ENCODE measurements at places on chromosomes 11 and 22.

DNA sequence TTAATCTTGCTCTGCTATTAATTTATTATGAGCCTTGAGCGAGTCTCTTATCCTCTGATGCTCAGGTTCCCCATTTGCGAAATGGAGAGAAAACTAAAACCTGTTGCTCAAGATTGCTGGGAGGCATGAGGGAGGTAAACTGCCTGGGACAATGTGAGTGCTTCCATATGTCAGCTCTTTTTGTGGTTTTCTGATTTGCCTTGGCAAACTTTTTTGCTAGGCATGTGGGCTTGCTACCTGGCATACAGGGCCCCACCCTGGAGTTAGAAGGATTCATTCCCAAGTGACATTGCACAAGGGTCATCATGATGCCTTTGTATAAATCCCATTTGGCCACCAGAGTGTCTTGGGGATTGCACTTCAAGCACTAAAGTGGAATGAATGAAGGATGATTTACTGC is 22.4 kb downstream of the TSPAN18 start:
- no peak for DNase-seq

DNA sequence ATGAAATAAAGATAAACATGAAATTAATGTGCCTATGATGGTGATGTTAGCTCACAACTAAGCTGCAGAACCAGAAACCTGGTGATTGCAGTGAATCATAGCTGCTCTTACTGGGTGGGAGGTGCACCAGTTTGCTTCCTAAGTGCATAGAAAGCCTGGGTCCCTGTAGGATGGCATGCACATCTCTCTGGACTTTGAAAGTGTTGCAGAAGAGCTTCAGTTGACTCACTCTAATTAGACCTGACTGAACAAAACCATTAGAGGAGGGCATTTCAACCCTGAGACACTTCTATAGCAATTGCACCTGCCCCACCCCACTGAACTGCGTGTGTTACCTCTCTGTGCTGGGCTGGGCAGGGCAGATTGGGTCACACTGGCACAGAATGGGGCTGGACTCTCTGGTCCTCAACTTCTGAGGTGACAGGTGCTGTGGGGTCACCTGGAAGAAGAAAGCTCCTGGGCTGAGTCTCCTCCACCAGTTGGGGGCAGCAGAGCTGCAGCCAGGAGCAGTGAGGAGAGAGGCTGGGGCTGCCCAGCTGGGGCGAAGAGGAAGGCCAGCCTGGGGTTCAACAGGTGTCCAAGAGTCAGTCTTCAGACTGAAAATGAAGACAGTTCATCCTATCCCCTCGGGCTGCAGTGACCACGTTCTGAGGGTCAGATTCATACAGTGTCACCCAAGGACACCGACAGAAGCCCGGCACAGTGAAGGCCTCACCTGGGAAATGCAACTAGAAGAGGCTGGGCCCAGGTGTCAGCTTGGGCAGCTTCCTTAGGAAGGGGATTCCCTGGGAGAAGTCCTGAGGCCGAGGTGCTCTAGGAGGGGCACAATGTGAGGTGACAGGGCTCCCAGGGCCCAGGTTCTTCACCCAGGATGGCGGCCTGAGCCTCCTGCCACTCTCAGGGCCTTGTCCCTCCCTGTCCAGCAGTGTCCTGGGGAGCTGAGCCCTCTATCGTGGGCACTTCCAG is 58.1 kb downstream of the GGTLC2 start:
- no peak for DNase-seq

DNA sequence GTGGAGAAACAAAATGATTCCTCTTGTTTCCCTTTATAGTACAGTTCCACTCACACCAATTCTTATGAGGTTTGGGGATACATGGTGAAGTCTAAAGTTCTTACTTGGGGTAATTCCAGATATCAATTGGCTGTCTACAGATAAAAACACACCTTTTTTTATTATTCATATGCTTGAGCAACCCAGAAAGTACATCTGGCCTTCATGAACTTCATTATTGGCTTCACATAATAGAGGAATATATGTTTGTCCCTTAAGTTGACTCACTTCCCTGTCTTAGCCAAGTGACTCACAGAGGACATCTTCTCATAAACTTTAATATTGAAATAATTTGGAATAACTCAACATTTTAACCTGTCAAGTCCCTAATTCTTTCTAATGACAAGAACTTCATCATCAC is 36.3 kb upstream of the SOX6 start:
- no peak for DNase-seq

- DNase-seq, result no peak
These were observed 22.3 kb upstream of the MMP20 start for GRCh38 chr11:102647430-102647829.

DNA sequence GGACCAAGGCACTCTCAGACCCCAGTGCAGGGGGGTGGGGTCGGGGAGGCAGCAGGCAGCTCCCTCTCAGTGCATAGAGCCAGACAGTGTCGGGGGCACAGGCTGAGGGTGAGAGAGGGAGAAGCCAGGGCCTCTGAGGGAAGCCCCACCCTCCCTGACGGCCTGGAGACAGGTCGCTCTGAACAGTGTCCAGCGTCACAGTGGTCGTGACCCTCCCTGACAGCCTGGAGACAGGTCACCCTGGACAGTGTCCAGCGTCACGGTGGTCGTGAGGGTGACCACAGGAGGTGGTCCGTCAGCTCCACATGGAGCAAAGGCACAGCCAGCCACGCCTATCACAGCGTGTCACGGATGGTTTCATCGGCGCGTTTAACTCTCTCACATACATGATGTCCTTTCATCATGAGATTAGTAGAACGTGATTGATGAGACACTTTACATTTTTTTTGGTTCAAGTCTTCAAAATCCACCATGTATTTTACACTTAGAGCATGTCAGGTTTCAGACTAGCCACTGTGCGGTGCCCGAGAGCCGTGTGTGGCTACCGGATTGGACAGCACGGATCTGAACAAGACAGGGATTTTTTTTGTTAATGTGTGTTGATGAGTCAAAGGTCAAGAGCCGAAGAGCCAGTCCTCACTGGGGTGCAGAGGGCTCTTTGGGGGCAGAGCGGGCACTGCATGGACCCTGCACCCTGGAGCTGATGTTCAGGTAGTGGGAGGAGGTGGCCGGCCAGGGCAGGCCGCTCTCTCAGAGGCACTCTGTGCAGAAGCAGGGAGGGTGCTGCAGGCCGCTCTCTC is 23.9 kb upstream of the PANX2 start:
- no peak for DNase-seq

GRCh38 chr11:94150056-94150455 is 21.4 kb downstream of the PANX1 start:
- no peak for DNase-seq

DNA sequence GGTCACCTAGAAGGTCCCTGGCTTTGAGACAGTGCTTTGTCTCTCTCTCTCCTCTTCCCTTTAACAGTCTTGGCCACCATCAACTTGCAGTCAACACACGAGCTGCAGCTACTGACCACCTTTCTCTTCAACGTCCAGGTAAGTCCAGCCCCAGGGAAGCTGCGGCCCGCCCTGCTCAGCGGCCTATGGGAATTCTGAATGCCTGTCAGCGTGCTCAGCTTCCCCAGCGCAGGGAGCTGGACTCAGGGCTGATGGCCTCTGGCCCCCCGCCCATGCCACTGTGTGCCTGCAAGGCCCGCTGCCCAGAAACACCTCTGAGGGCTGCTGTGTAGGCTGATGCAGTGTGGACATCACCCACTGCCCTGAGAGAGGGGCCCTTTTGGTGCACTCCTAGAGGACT is 32.5 kb downstream of the GLB1L2 start:
- DNase-seq, result no peak

GRCh38 chr11:17077240-17077519 is 287 bp downstream of the RPS13 start:
- DNase-seq, result no peak

GRCh38 chr11:9760193-9760575 is 96.3 kb downstream of the SWAP70 start:
- no peak for DNase-seq

DNA sequence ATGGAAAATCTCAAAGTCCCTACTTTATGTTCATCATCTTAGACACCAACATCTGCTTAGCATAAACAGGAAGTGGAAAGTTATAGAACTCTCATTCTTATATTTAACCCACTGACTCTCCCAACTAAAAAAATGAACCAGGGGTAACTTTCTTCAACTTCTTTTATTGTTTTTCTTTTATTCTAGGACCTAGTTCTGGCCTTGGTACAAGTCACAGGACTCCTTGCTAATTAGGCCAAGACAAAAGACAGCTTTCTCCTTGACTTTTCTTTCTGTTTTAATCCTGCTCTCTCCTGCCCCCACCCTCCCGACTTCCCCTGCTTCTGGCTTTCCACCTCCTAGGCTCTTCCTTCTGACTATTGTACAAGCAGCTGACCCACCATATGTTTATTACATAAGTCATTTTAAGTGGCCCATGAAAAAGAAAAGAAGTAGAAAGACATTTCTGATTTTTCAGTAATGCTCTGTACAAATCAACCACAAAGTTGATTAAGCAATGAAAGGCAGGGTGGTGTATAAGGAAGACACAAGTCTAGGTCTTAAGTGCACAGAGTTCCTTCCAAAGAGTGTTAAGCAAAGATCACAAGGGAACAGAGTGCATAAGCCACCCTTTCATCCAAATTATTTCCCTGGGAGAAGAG is 18.3 kb downstream of the JAML start:
- no peak for DNase-seq

DNA sequence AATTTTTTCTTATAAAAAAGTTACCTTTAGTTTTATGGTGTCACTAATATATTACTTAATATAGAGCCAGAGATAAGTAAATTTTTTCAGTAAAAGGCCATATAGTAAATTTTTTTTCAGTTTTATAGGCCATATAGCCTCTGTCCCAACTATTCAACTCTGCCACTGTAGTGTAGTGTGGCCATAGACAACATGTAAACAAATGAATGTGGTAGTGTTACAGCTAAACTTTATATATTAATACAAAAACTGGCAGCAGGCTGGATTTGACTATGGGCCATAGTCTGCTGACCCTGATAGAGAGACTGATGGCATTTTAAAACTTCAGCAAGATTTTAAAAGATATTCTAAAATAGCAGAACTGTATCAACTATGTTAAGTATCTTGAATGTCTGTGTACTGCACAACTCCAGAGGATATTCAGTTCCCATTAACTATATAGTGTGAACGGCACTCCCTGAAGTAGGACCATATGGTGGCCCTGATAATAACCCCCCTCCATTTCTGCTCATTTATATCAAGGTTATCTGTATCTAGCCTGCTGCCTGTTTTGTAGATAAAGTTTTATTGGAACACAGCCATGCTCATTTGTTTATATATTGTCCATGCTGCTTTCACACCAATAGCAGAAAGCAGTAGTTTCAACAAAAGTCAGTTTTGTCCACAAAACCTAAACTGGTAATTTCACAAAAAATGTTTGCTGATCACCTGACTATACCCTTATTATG is 71.6 kb downstream of the PRMT3 start:
- DNase-seq, result no peak

DNA sequence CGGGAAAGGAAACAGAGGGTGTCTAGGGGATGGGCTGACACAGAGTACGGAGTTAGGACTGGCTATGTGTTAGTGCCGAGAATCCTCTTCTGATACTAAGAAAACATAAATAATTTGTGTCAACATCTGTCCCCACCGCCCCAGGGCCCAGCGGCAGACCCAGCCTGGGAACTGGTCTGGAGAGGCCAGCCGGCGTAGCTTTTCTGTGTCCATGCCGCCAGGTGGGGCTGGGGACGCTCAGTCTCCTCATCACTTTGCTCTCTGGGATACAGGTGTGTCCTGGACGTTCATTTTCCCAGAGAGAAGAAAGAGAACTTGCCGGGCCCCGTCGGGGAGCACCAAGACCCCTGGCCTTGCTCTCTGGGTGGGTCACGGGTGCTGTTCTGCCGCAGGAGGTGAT is 54.7 kb downstream of the WNT7B start:
- no peak for DNase-seq

Data from activated CD8-positive, alpha-beta memory T cell treated with anti-CD3 and anti-CD28 coated beads for 4 hours (primary cell).